ENCODE measurements at places on chromosomes 7 and 10.

DNA sequence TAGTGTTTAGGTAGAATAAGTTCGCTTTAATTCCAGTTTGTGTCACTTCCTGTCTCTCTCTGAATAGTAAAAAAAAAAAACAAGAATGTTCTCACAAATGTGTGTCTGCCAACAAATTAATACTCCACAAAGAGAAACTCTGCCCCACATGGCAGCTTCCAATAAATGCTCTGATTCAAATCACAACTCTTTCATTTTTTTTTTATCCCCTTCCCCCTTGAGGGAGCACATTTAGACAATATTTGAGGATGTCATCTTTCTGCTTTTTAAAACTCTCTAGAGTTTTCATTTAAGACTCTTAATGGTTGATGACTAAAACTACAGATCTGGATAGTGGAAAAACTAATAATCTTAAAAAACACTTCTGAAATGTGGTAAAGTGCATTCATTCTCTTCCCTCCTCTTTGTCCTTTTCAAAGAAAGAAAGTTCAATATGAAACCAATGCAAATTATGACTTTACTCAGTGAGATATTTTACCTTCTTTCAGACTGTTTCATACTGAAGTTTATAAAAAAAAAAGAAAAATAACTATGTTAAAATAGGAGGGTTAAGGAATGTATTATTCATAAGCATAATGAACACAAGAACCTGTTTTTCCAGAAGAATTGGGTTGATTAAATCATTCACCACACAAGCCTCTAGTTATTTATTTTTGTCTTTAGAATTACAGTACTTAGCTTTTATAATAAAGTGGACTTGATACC lies 42.3 kb downstream of the ARID5B start:
- DNase-seq = no peak

- DNase-seq = no peak
These were observed 4.3 kb upstream of the NDST2 start for GRCh38 chr10:73815719-73816030.

- no peak for DNase-seq
These were observed 33.8 kb upstream of the RBM20 start for GRCh38 chr10:110610308-110610774.

- DNase-seq = no peak
These were observed 594 bp upstream of the RP9 start for GRCh38 chr7:33109758-33110238.

DNA sequence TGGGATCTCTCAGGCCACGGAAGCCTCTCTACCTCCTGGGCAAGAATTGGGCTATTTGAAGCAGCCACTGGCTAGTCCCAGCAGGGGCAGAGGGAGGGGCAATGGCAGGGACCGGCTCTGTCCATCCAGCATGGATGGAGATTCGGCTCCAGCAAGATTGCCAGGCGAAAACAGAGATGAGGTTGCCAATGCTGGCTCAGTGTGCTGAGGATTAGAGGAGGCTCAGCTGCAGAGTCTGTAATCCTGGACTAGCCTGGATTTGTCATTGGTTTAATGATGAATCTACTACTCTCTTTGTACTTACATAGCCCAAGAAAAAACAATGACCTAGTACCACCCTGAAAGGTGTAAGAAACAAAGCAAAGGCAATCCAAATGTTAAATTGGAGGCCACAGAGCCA lies 112.2 kb upstream of the PDCD4 start:
- no peak for DNase-seq

DNA sequence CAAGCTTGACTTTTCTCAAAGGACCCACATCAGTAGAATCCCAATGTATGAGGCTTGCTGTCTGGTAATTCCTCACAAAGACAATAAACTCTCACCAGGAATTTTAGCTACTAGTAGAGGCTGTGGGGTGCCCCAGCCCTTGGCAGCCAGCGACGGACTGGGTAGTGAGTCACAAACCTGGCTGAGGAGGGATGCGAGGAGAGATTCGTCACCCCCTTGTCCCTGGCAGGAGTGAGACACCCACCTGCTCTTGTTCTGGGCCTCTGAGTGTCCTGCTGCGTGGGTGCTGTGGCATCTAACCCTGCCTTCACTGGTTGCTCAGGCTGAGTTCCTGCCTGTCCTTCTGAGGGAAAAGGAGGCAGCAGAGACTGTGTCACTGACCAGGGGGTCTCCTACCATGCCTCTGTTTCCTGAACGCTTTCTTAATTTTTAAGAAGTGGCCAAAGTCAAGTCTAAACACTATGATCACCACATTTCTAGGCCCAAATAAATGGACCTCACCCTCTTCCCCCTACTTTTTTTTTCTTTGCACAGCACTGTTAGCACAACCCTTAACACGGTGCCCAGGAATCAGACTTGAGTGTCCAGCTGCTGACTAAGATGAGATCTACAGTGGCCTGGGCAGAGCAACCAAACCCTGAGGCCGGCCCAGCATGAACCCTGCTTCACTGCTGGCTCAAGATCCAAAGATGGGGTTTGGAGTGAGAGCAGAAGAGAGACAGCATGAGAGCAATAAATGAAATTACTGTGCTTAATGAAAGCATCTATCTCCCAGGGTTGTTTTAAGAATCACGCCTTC lies 146.4 kb downstream of the ANLN start:
- DNase-seq = no peak

DNA sequence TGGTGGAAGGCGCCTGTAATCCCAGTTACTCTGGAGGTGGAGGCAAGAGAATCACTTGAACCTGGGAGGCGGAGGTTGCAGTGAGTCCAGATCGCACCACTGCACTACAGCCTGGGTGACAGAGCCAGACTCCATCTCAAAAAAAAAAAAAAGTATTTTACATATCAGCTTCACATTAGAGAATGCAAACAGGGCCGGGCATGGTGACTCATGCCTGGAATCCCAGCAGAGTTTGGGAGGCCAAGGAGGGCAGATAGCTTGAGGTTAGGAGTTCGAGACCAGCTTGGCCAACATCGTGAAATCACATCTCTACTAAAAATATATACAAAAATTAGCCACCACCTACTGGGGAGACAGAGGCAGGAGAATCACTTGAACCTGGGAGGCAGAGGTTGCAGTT lies 31.6 kb downstream of the USP54 start:
- no peak for DNase-seq

DNA sequence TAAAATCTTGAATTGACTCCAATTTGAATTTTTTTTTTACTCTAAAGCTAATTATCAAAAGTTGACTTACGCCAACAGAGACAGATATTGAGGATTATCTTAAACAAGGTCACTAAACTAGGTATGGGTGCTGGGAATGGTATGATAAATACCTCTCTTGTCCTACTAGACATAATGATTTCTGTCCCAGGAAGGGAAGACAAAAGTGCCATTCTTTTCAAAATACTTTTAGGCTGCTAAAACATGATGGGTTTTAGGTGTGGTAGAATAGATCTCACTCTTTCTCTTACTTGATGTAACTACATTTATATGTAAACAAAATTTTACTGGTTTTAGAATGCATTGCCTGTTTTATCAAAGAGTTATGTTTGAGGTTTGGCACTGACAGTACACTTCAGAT lies 15.1 kb downstream of the TMEM60 start:
- DNase-seq = no peak

DNA sequence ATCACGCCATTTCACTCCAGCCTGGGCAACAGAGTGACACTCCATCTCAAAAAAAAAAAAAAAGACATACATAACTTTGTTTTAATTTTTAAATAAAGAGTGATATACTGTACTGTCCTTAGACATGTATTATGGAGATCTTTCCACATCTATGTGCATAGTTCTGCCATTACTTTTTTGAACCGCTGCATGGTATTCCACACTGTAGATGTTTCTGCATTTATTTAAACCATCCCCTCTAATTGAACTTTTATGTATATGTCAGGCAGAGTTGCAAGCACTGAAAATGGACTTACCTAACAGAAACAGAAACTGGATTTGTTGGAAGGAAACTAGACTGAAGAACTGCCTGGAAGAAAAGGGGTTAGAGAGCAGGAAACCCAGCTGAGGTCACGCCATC lies 8.5 kb upstream of the ARHGAP19 start:
- no peak for DNase-seq

- no peak for DNase-seq
These were observed 76.1 kb downstream of the PDSS1 start for GRCh38 chr10:26773633-26774032.

DNA sequence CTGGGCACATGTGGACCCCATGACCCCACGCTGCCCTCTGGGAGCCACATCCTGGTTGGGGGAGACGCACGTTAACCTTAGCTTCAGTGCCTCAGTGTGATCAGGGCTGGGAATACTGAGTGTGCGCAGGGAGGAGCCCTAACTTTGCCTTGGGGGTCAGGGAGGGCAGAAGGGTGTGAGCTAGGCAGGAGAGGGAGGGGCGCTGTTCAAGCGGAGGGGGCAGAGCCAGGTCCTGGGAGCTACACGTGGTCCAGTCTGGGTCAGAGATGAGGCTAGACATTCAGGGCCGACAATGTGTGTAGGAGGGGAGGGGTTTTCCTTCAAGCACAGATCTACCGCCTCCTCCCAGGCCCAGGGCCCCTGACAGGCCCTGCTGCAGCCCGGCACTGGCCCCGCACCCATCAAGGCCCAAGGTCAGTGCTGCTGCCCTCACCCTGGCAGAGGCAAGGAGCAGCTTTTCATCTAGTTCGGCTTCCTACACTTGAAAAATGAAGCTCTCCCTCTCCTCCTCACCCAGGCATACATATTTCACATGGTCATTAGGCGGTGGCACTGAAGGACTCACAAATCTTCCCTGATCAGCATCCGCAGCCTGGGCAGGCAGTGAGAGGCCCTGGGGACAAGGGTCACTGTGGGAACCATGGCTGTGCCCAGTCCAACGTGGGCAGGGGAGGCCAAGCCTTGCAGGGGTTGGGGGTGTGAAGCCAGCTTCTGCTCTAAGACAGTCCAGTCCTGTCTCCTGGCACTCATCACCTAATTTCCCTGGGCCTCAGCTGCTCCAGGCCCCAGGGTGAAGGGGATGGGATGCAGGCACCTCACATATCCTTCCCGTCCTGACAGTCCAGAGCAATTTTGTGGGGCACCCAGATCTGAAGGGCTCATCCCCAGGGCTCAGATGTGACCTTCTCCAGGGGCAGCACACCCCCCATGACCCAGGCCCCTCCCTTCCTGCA lies 47.3 kb downstream of the C10orf105 start:
- DNase-seq = no peak

DNA sequence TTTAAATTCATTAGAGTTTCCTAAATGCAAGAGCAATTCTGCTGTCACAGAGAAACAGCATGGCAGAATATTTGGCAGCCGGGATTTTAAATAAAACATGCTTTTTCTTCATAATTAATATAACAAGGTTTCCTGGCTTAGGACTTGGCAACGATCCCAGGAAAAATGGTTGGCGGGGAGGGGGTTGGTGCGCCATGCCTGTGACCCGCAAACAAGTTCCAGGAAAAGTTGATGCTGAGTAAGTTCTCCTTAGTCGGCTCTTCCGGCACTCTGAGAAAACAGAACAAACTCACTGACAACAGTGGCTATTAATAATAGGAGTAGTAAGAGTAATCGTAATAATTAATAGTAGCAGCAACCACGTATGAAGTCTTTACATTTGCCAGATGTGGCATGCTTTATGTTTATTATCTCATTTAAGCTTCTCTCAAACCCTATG lies 4.6 kb downstream of the HABP2 start:
- DNase-seq = no peak

Data from right atrium auricular region (tissue), 2 donors.